ENCODE measurements at places on chromosomes 2 and 18.

GRCh38 chr18:35730691-35731370 lies 149.3 kb downstream of the GALNT1 start:
- DNase-seq = no peak

GRCh38 chr2:210477496-210477895 lies 937 bp upstream of the LANCL1 start:
- DNase-seq = peak; percentile 69

GRCh38 chr2:1830936-1831619 lies 86.8 kb upstream of the PXDN start:
- DNase-seq = peak; percentile 47

GRCh38 chr2:43169099-43169945 lies 57.1 kb downstream of the ZFP36L2 start:
- no peak for DNase-seq

DNA sequence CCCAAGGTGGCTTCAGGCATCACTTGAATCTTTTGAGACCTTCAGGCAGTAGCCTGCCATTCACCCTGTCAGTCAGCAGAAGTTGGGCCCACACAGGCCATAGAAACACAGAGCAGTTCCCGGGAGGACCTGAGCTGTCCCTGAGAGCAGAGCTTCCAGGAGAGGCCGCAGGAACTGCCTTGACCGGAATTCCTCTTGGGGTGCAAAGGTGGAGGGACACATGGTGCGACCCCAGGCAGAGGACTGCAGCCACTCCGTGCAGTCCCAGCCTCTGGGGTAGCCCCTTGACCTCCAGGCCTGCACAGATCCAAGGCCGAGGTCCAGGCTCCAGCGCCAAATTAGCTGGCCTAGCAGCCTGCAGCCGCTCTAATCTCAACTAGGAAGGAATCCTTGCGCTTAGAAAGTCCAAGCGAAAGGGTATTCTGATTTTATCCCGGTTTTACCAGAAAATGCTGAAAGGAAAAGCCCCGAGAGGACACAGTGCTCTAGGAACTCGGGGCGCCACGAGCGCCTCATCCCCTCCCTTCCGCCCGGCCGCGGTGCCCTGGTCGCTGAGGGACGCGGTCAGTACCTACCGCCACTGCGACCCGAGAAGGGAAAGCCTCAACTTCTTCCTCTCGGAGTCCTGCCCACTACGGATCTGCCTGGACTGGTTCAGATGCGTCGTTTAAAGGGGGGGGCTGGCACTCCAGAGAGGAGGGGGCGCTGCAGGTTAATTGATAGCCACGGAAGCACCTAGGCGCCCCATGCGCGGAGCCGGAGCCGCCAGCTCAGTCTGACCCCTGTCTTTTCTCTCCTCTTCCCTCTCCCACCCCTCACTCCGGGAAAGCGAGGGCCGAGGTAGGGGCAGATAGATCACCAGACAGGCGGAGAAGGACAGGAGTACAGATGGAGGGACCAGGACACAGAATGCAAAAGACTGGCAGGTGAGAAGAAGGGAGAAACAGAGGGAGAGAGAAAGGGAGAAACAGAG lies 5.4 kb downstream of the SIX2 start:
- no peak for DNase-seq

DNA sequence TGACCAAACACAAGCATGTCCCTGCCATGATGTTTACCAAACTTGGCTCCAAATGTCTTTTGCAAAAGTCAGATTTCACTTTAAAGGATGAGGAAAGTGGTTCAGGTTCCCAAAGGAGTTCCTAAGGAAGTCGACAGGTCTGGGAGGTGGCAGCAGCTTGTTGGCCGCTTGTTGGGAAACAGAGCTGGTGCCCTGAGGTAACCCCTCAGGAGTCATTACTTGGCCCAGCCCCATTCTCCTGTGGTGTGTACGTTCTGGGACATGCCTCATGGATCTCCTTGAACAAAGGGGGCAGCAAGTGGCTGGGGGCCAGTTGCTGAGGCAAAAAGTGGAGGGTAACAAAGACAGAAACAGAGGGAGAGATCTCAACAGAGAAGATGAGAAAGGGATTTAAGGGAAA lies 10.9 kb downstream of the TMBIM1 start:
- DNase-seq = no peak

DNA sequence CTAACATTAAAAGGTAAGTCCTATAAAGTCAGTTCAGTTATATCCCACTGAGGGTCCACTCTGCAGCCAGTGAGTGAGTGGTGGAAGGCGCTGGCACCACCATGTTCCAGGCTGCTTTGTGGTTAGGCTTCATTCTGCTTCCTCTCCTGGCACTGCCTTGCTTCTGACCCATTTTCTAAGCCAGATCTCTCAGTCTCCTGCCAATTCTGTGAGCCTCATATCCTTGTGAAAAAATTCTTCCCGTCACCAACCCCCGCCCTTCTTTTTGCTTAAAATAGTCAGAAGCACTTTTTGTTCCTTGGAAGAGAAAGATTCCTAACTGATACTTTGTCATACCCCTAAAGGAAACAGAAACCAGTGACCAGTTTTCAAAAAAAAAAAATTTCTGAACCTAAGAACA lies 139.8 kb upstream of the NCK2 start:
- DNase-seq = peak; percentile 7

- peak; percentile 90 for DNase-seq
Observed at GRCh38 chr2:62216616-62217015, 20.7 kb downstream of the B3GNT2 start.

Measured in AG10803 (cell line).